ACHN (cell line): ENCODE measurements at places on chromosomes 7 and 10.

GRCh38 chr7:22865602-22865960 is 42.9 kb upstream of the TOMM7 start:
- no peak for DNase-seq

GRCh38 chr7:142562688-142563087 is 186.6 kb upstream of the PRSS1 start:
- DNase-seq: no peak

- no peak for DNase-seq
Observed at GRCh38 chr7:66845379-66846095, 75.5 kb upstream of the TMEM248 start.

DNA sequence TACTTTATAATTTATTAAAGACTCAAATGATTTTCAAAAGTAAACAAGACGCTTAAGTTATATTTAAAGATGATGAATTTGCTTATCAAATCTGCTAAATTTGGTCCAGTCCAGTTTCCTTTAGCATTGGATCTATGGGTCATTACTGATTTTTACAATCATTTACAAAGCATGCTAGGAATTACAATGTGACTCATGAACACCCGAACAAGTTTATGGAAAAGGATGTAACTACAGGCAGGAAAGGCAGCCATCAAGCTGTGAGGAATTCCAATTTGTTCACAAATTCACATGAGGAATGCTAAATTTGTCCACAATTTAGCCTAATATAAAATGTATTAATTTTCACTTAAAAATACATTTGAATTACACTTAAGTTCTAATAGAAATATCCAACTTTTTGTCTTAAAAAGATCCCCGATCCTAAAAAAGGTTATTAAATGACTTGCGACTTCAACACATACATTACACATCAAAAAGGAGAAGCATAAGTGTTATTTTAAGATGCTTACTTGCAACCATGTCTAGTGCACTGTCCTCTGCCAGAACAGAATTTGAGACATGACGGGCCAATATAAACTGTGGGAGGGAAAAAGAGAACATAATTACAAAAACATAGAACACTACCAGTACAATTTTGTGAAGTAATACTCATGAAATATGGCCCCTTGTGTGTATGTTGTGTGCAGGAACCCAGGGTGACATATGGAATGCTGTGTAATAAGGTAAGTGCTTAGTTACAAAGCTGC is 194.2 kb upstream of the SLC26A5 start:
- DNase-seq: peak; percentile 72

DNA sequence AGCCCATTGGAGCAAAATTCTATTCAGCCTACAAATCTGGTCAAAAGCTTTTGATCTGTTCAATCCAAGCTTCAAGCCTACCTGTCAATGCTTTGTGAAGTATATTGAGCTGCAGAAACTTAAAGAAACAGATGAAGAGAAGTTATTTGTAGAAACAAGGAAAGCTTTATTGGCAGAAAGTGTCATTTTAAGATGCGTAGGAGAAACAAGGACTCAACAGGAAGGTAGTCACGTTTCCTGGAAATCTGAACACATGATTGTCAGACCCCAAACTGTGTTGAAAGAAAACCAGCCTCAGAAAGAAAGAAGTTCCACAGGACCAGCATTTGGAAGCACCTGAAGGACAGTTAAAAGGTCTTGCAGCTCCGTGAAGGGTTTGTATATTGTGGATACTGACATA is 34.8 kb upstream of the PURB start:
- no peak for DNase-seq

DNA sequence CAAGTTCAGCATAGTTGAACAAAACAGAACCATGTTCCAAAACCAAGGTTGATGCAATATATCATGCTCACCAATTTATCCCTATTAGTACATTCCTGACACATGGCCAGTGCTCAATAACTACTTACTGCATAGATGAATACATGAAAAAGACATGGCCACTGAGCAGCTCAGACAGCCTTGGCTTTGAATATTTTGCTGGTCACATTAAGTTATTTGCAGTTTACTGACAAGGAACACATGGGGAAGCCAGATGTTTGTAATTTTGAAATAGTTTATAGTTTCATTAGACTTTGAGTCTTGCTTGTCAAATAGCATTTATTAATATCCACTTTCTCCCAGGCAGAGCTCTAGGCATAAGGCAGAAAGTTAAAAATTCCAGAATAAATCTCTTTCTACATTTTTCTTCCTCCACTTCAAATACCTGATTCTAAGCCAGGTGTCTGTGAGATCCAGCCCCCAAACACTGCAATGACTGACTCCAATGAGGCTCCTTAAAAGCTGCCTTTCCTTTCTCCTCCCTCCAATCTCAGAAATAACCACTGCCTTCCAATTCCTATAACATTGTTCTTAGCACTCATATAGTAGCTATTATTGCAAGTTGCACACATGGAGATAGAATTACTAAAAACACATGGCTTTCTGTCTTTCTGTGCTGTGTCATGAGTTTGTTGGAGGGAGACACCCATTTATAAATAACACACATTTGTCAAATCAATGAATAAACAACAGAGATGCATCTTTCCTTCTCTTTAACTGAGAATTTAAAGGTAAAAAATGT is 91.3 kb downstream of the PCGF5 start:
- no peak for DNase-seq

DNA sequence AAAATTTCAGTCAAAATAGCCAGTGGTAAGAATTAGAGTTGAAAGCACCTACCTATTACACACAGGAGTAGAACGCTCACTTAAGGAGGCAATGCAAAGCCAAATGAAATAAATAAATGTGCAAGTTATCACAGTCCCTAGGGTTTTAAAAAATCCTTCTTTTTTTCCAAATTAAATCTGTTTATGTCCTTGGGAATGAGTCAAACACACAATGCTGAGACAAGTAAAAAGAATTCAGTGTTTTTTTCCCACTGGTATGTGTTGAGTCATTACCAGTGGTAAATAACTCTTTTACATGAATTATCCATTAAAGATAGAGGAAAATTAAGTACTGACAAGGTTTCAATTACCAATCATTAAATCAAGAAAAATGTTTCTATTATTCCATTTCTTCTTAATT is 438.6 kb downstream of the TNS3 start:
- DNase-seq: no peak

DNA sequence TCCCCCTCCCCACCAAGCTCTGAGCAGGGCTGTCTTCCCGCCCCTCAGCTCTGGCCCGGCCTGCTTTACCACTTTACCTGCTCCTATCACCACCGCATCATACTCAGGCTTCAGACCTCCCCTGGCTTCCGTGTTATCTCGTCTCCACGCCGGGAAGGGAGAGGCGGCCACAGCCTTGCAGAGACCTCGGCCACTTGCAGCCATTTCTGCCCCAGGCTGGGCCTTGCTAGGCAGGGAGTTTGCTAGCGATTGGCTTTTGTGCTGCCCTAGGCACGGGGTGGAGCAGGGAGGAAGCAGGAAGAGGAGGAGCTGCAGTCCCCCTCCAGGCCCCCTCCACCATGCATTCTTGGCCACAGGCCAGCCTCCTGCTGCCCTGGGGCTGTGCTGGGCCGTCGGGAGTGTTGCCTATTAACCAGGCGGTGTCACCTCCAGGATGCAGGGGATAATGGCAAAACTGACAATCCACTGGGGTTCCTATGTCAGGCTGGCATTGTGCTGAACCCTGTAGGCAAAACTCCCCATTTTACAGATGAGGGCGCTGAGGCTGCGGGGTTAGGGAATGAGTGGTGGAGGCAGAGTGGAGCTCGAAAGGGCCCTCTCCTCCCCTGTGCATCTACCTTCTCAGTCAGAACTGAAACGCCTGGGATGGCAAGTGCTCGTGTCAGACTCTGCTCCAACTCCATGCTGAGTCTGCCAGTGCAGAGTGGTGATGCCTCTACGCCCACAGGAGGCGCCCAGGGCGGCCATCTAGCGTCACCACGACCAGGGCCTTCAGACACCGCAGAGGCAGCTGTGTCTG is at the start of gene PYROXD2:
PYROXD2 (minus strand) TSS at position 251 of the 799 bp plus-strand sequence; CDS start at position 204, 47 bp downstream.
- DNase-seq: peak; percentile 96

- DNase-seq: no peak
Observed at GRCh38 chr7:92133133-92133736, 1.0 kb downstream of the CYP51A1 start.

DNA sequence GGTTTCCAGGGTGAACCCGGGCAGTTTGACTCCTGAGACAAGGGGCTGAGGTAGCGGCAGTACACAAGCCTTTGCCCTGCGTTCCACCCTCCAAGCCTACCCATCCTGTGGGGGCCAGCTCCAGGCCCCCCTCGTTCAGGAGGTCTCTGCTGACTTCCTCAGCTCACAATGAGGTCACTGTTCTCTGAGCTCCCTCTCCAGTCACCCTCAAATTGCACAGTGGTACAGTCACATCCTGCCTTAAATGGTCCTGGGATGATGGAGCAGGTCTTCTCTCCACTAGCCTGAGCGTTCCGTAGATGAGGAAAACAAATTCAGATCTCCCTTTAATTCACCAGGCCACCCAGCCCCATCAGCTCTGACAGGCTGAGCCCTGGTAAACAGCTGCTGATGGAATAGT is 90.2 kb downstream of the SH3PXD2A start:
- DNase-seq: peak; percentile 52

GRCh38 chr10:61623161-61623560 is 39.6 kb upstream of the CABCOCO1 start:
- DNase-seq: no peak

DNA sequence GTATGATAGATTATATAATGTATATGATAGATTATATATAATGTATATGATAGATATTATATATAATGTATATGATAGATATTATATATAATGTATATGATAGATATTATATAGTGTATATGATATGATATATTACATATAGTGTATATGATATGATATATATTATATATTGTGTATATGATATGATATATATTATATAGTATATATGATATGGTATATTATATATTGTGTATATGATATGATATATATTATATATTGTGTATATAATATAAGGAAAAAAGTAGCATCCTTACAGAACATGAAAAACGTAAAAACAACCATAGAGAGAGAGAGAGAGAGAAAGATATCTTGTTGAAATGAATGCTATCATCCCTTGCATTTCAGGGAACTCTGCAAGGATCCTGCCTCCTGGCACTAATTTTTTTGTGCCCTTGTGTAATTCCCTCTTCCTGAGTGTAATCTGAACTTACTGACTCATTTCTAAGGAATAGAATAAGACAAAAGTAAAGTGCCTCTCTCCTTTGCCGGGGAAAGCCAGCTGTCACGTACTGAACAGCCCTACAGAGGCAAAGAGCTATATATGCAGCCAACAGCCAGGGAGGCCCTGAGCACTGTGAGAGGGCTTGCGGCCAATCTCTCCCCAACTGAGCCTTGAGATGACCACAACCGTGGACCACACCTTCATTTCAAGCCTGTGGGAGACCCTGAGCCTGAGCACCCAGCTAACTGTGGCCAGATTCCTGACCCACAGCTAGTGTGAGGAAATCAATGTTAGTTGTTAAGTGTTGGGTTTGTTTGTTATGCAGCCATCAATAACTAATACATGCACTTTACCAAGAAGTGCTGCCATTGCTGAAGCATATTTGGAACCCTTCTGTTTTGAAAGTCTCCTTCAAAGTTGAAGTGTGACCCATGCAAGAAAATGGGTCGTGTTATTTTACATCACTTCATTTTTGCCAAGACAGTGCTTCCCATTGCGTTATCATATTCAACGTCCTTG is 61.1 kb upstream of the EZH2 start:
- peak; percentile 32 for DNase-seq

- DNase-seq: no peak
Observed at GRCh38 chr7:87341441-87341840, 4.0 kb upstream of the CROT start.

DNA sequence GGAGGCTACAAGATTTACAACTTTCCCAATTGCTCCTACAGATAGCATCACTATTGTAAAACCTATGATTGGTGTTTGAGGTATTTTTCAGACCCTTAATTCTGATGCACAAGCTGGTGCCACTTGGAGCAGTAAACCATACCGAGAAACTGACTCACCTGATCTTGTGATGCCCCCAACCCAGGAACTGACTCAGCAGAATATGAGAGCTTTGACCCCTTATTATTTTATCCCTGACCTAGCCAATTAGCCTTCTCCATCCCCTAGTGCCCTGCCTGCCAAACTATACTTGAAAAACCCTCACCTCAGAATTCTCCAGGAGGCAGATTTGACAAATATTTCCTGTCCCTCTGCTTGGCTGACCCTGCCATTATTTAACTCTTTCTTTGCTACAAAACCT is 585.9 kb upstream of the GHITM start:
- no peak for DNase-seq

GRCh38 chr10:132281915-132282666 is 25.7 kb downstream of the STK32C start:
- DNase-seq: no peak

DNA sequence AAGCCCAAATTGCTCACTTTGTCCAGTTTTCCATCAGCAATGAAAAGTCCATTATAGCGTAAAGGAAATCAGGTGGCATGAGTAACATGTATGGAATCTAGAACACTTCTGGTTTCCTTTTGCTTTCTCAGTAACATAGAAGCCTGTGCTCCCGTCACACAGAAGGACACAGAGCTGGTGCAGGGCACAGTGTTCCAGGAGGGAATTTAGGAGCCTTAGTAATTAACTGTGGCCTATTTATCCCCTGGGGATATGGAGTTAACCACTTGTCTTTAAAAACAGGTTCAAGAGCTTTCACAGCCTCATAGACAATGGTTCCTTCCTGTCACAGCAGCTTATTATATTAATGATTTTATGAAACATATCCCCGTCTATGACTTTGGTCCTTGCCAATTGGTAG is 189.9 kb downstream of the NEBL start:
- no peak for DNase-seq

DNA sequence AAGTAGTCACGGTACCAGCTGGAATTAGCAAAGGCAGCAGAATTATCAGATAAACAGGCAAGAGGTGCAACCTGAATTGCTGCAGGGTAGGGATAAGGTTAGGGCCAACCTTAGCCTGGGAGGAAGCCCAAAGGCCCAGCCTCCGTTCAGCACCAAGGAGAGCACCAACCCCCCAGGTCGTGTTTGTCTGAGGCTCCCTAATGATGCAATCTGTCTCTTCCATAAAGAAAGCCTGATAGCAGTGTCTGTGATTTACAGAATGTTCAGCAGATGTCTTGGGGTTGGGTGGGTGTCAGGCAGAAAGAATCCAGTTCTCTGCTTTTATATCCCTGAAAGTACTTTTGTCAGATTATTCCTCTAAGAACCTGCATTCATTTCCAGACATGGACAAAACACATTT is 328.4 kb upstream of the AOAH start:
- DNase-seq: peak; percentile 70

DNA sequence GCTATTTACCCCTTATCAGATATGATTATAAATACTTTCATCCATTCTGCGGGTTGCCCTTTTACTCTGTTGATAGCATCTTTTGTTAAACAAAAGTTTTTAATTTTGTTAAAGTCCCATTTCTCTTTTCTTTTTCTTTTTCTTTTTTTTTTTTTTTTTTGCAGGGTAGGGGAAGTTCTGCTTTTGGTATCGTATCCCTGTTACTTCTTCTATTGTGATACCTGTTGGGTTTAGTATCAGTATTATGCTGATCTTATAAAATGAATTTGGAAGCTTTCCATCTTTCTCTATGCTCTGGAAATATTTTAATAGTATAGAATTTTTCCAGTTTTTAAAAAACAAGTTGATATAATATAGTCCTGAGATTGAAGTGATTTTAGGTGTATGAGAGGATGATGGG is 6.0 kb downstream of the CCNJ start:
- DNase-seq: no peak
